ENCODE measurements at places on chromosomes 1 and 21.

- DNase-seq, result no peak
These were observed 42.4 kb downstream of the SLC30A1 start for GRCh38 chr1:211536606-211537005.

DNA sequence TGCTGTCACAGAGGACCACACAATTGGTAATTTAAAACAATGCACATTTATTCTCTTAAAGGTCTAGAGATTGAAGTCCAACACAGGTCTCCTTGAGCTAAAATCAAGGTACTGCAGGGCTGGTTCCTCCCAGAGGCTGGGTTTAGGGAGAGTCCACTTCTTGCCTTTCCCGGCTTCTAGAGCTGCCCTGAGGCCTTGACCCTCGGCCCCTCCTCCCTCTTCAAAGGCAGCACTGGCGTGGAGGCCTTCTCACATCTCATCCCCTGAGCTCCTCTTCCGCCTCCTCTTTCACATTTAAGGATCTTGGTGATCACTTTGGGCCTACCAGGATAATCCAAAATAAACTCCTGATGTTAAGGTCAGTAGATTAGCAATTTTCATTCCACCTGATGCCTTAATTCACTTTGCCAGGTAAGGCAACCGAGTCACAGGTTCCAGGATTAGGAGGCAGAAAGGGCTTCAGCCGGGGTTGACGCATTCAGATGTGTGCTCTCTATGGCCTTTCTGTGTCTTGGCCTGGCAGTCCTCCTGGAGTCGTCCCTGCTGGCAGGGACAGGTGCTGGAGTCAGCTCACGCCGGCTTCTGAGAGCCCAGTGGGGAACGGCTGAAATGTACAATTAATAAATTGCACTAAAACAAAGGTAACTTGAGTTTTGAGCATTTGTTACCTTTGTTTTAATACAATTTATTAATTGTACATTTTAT is 61.2 kb upstream of the ABCG1 start:
- DNase-seq, result no peak

DNA sequence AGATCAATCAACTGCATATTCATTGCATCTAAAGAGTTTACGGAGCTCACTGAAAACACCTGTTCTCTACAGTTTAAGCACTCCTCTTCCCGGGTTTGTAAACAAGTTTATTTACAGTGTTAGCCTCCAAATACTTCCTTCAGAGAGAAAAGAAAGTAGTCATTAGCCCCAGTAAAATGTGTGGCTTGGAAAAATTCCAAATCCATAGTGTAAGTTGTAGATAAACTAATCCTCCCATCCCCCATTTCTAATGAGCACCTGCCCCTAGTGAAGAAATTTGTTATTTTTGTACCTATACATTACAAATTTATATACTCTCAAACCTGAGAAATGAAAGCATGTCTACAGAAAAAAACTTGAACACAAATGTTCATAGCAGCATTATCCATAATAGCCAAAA is 21.9 kb downstream of the PUM1 start:
- no peak for DNase-seq

DNA sequence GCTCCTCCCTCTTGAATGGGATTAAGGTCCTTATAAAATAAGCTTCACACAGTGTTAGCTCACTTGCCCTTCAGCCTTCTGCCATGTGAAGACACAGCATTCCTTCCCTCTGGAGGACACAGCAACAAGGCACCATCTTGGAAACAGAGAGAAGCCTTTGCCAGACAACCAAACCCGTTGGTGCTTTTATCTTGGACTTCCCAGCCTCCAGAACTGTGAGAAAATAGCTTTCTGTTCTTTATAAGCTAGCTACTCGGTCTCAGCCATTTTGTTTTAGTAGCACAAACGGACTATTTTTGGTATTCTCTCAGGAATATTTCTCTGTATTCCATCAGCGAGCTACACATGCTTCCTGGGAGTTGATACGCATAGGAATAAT is 58.6 kb upstream of the IRF2BP2 start:
- no peak for DNase-seq

DNA sequence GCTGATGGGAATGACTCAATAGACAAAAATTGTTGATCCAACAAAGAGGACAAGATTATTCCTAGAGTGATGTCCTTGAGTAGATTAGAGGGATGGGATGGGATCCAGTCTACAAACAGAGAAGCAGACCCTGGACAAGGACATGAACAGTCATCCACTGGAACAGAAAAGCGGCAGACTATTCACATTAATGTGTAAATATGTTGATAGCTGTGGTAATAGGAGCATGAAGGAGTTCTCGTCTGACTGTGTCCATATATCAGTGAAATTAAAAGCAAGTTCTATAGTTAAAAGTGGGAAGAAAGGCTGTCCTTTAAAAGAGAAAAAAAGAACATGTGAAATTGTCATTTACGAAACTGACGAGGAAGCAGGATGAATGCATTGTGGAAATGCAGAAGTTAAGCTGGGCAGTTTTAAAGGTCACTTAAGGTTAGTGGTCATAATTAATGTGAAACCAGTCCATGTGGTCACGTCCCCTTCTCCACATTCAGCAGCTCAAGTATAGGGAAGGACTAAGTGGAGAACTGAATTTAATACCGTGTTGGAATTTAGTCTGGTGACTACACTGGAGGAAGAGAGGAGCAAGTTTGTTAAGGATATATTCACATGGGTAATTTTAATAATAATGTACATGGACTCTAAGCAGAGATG is 62.1 kb downstream of the PIK3R3 start:
- no peak for DNase-seq

DNA sequence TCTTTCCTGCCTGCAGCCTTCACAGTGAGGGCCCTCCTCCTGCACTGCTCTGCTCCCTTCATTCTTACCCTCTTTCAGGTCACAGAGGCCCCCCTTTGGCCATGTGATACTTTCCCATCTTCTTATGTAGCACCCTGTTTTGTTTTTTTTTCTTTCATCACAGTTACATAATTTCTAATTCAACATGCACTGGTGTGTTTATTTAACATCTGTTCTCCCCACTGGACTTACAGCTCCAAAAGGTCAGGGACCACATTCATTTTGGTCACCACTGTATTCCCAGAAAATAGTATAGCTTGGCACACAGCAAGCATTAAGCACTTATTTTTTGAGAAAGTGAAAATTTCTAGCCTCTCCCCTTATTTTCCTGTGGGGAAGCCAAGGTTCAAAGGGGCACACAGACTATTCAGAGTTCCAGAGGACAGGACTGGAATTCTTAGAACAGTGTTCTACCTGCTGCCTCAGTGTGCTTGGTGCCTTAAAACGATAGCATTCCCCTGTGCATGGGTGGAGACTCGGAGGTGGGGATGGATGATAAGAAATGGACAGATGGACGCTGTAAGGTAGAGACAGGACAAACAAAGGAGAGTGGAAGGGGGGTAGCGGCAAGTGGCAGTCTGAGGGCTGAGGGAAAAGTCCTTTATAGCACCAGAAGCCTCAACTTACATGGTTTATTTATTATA is 5.3 kb downstream of the DENND2D start:
- DNase-seq, result no peak

DNA sequence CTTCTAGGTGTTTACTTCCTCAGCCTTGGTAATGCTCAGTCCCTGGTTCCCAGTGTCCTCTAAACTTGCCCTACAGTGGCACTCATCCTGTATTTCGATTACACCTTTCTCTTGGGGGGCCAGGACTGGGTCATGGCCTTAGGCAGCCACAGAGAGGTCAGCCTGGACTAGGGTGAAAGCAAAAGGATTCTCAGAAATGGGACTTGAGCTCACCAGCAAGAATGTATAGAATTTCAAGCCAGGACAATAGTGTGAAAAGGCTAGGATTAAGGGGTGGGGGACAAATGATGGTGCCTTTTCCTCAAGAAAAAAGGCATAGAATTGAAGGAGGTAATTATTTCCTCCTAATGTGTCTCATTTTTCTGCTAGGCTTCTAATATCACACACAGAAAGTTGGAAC is 166.8 kb upstream of the RUNX1 start:
- DNase-seq, result no peak

GRCh38 chr1:202168861-202169260 is 8.5 kb upstream of the PTPN7 start:
- no peak for DNase-seq

Measured in stimulated activated CD4-positive, alpha-beta T cell treated with anti-CD3 and anti-CD28 coated beads, Interleukin-15, amount 100 ng/mL, for 48 hours (primary cell).